ENCODE measurements at places on chromosomes 12 and 14. TPM values are rescaled to one million over a fixed set of nuclear protein-coding genes. Genes with fewer than 3 reads are reported as not detected.
A peak's percentile ranks its signal among the peaks of the same experiment; 100 is the strongest.

GRCh38 chr12:7019043-7019569 lies 830 bp upstream of the LPCAT3 start:
- DNase-seq = no peak

- DNase-seq = no peak
Observed at GRCh38 chr12:123962513-123962912, 10.1 kb downstream of the CCDC92 start.

FSCB gene
- total RNA-seq = not detected

GRCh38 chr12:32334371-32334777 lies 65.0 kb upstream of the FGD4 start:
- peak; percentile 1 for DNase-seq

- no peak for DNase-seq
Observed at GRCh38 chr12:110104188-110105094, 19.7 kb upstream of the IFT81 start.

GLIPR1L1 gene
- not detected for total RNA-seq

- peak; percentile 74 for DNase-seq
Observed at GRCh38 chr14:103629503-103630121, 601 bp downstream of the KLC1 start.

DNA sequence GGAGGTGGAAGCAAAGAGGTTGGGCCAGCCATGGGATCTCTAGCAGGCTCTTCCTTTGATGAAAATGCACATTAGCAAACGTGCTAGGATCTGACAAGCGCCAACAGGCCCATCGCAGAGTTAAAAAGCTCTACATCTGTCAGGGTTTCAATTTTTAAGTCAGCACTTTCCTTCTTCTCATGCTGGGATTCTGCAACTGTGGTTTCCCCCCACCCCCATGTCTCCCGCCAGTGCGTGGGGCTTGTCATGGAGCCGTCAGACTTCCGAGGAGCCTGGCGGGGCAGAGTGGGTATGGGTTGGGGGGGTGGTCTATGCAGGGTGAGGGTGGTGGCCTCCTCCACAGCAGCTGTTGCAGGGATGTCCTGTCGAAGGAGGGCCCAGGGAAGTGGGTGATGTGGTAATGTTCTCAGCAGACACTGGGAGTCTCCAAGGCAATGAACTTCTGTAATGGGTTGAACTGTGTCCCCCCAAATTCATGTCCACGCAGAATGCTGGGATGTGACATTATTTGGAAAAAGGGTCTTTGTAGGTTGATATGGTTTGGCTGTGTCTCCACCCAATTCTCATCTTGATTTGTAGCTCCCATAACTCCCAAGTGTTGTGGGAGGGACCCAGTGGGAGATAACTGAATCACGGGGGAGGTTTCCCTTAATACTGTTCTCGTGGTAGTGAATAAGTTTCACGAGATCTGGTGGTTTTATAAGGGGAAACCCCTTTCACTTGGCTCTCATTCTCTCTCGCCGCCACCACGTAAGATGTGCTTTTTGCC lies 115.2 kb upstream of the MAP1LC3B2 start:
- peak; percentile 17 for DNase-seq

DNA sequence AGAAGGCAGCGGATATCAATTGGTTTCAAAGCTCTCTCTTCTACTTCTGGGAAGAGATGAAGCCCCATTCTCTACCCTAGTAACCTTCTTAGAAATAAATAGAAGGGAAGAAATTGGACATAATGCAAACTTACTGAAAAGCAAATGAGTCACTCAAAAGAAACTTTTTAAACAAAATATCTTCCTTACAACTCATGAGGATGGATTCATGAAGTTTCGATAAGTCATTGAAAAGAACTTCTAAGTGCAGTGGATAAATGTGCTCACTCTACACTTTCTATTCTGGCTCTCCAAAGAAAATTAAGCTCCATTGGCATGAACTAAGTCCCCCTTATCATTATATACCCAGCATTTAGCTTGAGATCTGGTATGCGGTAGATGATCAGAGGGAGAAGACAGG lies 899.5 kb downstream of the RPS29 start:
- DNase-seq = no peak

RIPK3 gene
- 11.0 TPM for total RNA-seq

DNA sequence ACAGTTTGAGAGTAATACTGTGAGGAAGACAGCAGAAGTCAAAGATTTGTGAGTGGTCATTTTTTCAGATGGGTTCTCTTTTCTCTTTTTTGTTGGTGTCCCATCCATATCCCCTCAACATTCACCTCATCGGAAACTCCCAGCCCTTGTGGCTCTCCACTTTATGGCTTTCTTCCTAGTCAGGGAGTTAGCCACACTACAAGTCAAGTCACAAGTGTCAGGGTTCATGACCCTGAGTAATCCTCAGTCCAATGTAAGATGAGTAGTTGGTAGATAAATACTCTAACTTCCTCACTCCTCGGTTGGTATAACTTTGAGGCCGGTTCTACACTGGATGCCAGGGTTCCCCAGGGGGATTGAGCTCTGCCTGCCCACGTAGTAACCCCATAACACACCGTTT lies 41.4 kb downstream of the PTGER2 start:
- no peak for DNase-seq

DNA sequence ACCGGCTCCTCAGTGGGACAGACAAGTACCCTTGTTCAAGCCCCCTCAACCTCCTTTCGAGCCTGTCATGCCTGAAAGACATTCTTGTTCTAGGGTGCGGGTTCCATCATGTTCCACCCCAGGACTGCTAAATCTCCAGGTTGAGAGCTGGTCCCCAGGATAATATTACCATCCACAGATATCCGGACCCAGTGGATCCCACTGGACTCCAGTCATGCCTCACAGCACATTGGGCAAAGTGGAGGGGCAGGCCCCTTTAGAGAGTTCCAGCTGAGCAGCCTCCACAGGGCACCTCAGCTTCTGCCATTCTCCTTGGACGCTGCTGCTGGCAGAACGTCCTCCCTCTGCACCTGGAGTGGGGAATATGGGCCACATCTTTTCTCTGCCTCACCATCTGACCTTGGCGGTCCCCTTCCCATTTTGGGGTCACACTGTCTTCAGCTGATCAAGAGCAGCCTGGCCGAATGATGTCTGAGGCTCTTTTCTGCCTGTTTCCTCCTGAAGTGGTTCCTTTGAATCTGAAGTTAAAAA lies 137.4 kb downstream of the BCL11B start:
- no peak for DNase-seq

GRCh38 chr14:31696378-31696777 lies 135.2 kb downstream of the NUBPL start:
- no peak for DNase-seq

LTBP2 gene
- total RNA-seq = 0.25 TPM

GRCh38 chr14:26794731-26795130 lies 196.9 kb upstream of the NOVA1 start:
- DNase-seq = no peak

SLC5A8 gene
- not detected for total RNA-seq

DNA sequence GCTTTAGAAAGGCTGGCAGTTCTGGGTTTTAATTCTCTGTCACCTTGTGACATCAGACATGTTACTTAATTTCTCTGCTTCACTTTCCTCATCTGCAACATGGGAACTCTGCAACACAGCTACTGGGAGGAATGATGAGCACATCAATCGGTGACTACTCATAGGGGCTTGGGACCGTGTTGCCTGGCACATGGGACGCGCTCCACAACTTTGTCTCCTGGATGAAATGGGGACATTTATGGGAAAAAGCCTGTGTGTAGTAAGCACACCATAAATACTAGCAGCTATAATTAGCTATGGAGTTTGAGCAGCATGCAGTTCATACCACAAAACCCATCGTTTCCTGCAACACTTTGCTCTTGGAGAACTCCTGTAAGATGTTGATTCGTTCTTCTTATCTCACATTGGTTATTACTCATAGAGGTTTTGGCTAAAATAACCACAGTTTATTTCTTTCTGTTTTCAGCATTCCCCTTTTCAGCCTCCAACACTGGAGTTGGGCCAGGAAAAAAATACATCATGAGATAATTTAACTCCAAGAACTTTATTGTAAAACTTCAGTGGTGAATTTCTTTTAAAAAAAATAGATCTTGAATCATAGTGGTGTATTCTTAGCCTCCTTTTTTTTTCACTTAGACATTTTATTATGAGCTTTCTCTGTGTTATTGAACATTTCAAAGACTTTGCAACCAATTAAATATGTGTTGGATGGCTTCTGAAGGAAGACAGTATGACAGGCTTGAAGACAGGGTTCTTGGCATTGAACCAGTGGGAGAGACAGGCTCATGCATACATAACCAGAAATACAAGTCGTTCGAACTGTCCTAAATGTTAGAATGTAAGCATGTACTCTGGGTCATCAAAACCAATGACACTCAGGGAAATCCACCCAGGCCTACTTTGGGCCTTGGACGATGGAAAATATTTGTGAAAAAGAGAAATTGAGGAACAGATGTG lies 72.7 kb downstream of the RIN3 start:
- DNase-seq = peak; percentile 34

DNA sequence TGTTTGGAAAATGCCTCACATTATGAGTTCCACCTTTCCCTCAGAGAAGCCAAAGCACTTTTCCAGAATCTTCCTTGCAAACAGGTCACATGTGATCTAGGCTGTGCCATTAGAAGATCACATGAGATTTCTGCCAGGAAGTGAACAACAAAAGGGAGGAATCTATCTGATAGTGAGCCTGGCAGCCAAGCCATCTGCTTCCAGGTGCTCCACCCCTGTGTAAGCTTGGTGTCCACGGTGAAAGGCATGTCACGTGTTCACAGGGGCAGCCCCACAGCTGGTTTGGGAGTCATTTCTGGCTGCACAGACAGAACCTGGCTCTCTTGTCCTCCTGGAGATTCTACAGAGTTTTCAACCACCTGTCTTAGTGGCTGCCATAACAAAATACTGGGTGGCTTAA lies 3.5 kb upstream of the KSR2 start:
- DNase-seq = no peak

TAS2R14 gene
- 1.9 TPM for total RNA-seq

MUCL1 gene
- not detected for total RNA-seq

DNA sequence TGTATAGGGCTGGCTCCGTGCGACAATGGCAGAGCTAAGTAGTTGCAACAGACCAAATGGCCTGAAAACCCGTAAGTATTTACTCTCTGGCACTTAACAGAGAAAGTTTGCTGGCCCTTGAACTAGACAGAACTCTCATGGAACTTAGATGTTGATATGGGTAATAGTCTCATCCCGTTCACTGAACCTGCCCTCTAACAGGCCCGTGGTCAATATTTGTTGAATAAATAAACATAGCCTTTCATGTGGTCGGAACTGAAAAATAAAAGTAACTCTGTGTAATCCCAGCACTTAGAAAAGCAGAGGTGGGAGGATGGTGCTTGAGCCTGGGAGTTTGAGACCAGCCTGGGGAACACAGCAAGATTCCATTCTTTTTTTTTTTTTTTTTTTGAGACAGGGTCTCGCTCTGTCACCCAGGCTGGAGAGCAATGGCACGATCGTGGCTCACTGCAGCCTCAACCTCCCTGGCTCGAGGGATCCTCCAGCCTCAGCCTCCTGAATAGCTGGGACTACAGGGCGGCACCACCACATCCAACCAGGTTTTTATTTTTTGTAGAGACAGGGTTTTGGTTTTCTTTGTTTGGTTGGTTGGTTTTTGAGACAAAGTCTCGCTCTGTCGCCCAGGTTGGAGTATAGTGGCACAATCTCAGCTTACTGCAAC lies 29.7 kb downstream of the KDM2B start:
- no peak for DNase-seq

HOXC4 gene
- total RNA-seq = 1.00 TPM

DNA sequence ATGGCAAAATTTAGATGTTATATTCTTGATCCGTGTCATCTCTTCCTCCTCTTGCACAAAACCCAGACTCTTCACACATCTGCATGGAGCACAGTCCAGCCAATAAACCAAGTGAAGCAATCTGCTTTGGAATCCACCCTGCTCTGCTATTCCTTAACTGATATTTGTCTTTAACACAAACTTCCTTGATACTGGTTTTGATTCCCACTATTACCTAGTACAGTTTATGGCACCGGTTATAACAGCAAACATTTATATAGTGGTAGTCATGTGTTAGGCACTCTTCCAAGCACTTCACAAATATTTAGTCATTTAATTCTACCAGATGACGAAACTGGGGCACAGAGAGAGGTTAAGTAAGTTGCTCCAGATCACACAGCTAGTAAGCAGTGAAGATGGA lies 12.5 kb downstream of the STYK1 start:
- DNase-seq = no peak

- DNase-seq = no peak
Observed at GRCh38 chr14:98890556-98891340, 381.2 kb downstream of the BCL11B start.

All from activated T-cell treated with anti-CD3 and anti-CD28 coated beads, Interleukin-2, amount 50 U/mL, for 72 hours (primary cell).